ENCODE measurements at places on chromosomes 4 and X.
A peak's percentile ranks its signal among the peaks of the same experiment; 100 is the strongest.

- DNase-seq = no peak
Measured at GRCh38 chr4:38482696-38483095, 181.3 kb upstream of the KLF3 start.

GRCh38 chr4:77599378-77599777, 6.2 kb upstream of the CXCL13 start:
- no peak for DNase-seq

- no peak for DNase-seq
Measured at GRCh38 chrX:9884031-9884779, 83.0 kb upstream of the CLDN34 start.

DNA sequence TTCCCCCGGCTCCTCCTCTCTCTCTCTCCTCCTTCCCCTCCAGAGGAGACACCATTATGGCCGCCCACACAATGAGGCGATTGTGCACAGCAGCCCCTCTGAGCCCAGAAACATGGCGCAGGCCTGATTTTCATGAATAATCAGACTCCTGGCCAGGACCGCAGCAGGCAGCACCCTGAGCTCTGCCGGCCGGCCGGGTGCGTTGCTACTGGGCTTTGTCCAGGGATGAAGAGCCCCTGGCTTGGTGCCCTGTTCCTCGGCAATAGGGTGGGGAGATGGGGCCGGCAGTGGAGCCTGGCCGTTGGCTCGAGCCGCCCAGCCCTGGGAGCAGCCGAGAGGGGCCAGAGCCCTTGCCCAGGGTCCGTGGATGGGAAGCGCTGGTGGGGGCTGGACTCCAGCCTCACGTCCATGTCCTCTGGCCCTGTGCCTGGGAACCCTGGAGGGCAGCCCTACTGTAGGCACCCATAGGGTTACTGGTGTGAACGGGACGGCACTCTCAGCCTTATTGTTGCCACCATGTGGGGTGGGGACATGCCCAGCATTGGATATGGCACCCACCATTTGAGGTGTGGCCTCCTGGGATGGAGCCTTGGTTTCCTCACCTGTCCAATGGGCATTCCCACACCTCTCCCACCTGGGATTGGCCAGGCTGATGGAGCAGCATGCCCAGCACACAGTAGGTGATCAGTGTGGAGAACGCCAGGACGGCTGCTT, 103.0 kb downstream of the SORCS2 start:
- DNase-seq = no peak

GRCh38 chrX:46444011-46444410, 101.2 kb downstream of the ZNF674 start:
- DNase-seq = no peak

DNA sequence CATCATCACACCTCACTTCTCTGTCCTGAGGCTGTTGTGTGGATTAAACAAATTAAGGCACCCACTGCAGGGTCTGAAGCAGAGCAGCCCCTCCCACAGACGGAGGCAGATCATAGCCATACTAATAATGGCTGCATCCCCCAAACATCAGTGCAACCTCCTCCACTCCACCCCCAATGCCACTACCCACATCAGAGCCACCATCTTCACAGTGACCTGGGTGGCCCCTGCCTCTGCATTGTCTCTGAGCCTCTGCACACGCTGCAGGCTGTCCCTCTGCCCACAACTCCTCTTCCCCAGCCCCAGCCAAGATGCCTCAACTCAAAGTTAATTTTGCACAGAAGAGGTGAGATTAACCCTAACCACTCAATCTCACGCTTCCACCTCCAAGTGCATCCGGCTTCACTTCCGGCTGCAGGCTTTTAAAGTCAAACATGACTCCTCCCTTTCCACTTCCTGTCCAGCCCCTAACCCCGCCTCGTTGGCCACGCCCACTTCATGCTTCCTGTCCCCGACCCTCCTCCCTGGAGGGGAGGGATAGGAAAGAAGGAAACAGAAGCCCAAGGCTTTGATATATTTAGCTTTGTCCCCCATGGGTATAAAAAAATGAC, 22.7 kb downstream of the JAKMIP1 start:
- peak; percentile 36 for DNase-seq

- no peak for DNase-seq
Measured at GRCh38 chr4:79982601-79983322, 90.3 kb downstream of the ANTXR2 start.

- no peak for DNase-seq
Measured at GRCh38 chrX:148067285-148067684, 86.1 kb downstream of the FMR1NB start.

- no peak for DNase-seq
Measured at GRCh38 chrX:30283456-30284200, 25.6 kb downstream of the NR0B1 start.

GRCh38 chrX:103919270-103919637, 43.2 kb upstream of the TMSB15B start:
- DNase-seq = peak; percentile 11

DNA sequence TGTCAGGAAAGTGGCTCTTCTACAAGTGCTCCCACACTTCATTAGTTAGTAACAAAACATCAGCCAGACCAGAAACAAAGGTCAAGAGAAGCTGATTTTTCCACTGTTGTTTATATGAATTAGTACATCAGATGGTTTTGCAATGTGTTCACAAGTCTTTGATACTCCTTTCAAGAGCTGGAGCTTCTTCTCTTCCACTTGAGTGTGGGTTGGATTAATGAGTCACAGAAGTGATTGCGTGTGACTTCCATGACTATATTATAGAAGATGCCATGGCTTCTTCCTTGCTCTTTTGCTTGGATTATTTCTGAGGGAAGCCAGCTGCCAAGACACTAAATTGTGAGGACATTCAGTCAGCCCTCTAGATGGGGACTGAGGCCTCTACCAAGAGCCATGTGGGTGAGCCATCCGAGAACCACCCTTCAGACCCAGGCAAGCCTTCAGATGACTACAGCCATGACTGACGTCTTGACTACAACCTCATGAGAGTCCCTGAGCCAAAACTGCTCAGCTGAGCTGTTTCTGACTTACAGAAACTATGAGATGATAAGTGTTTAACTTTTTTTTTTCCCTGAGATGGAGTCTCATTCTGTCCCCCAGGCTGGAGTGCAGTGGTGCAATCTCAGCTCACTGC, 18.1 kb downstream of the SOWAHB start:
- no peak for DNase-seq

DNA sequence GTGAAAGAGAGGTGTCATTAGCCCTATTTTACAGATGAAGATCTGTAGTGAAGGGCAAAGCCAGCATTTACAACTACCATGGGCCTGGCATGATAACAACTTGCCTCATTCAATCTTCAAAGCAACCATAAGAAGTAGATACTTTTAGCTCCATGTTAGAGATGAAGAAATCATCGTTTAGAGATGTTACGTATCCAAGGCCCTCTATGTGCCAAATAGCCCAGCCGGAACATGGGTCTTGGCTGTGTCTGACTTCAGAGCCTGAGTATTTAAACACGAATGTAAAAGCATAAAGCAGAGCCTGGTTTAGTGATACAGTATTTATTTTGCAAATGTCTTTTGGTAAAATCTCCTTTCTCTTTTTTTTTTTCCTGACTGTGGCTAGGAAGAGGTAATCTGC, 197.1 kb downstream of the RASL11B start:
- no peak for DNase-seq

GRCh38 chrX:47991263-47992094, 12.3 kb downstream of the ZNF182 start:
- DNase-seq = no peak

- no peak for DNase-seq
Measured at GRCh38 chr4:1978741-1979476, 29.9 kb downstream of the NELFA start.

DNA sequence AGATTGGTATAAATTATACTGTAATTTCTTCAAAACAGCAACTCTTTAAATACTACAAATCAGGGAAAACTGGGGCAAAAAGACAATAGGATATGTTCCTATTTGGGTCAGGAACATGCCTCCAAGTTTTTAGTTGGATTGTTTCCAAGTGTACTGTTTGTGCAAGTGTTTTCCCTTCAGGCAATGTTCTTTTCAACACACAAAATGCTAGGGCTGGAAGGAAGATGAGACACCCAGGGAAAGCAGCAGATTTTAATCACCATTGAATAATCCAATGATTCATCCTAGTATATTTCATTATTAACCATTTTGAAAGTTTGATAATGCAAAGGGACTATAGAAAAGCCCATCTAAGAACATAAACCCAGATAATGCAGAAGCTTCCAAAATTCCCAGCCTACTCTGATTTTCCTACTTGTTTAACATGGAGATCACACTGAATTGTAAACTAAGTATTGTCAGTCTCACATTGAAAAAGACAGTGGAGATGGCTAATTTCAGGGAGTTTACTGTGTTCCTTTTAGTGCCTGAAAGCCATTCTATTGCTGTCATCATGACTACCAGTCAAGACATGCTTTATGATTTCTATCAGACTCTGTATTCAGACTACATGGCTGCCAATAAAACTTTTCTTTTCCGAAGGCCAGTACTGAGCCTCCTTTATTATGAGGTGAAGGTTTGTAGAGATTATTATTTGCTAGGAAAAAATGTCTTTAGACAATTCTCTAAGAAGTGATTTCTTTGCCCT, 38.6 kb downstream of the COL4A6 start:
- no peak for DNase-seq

- DNase-seq = no peak
Measured at GRCh38 chr4:3810111-3810680, 44.0 kb downstream of the ADRA2C start.

DNA sequence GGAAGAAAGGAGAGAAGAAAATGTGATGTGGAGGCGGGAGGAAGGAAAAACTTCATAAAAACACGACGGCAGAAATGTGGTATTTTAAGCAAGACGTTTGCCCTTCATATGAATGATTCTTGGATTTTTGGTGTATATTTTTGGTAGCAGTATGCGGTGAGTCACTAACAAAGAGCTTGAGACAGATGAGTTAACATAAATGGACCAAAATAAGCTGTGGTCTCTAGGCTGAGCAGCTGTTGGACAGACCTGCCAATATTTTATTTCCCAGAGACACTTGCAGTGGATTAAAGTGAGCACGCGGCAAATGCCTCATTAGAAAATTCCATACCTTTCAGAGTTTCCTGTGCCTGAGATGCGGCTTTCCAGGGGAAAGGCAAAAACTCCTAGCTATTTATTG, 43.1 kb upstream of the RPS6KA3 start:
- no peak for DNase-seq

DNA sequence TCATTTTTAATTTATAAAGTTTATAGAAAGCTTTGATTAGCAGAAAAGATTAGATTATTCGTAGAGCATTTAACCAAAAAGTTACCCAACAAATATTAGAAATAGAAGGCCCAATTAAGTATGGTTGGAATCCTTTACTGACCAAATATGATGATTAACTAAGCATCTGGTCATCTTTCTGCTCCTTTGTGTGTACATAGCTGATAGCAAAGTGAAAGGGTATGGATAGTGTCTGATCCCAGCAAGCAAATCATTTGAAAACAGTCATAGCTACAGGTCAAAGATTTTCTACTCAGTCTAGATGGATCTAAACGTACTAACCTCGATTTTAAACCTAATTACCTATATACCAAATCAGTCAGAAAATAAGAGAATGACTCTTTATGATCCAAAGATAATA, 7.3 kb upstream of the MAB21L2 start:
- DNase-seq = no peak

- DNase-seq = no peak
Measured at GRCh38 chr4:18227880-18228279, 206.3 kb upstream of the LCORL start.

DNA sequence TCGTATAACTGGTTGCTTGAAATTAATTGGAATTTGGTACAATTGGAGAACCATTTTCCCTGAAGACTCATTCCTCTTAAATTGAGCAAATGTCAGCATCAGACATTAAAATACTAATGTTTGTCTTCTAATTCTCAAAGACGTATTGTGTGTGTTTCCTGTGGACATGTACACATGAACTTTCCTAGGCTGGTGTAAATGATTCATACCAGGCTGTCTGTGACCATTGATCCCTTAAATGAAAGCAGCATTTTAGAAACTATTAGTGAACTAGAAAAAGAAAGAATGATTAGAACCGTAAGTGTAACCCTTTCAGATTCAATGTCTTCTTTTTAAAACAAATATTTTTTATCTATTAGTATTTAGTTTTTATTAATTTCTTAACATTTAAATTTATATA, 332.9 kb downstream of the PPP3CA start:
- no peak for DNase-seq

GRCh38 chr4:135065366-135065765, 863.8 kb upstream of the PABPC4L start:
- no peak for DNase-seq

DNA sequence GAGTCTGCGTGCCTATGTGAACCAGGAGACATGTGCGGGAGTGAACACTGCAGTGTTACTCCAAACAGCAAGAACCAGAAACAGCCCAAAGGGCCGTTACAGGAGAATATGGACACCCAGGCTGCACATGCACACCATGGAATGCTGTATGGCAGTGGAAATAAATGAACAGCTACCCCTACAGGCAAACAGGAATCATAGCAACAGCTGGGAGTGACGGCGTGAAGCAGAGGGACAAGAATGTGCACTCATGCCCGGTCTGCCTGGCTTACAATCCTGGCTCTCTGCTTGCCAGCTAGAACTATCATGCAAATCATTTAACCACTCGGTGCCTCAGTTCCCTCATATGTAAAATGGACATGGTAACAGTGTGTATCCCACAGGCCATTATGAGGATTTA, 16.6 kb downstream of the GPKOW start:
- no peak for DNase-seq

- no peak for DNase-seq
Measured at GRCh38 chr4:23922541-23923111, 32.8 kb upstream of the PPARGC1A start.

DNA sequence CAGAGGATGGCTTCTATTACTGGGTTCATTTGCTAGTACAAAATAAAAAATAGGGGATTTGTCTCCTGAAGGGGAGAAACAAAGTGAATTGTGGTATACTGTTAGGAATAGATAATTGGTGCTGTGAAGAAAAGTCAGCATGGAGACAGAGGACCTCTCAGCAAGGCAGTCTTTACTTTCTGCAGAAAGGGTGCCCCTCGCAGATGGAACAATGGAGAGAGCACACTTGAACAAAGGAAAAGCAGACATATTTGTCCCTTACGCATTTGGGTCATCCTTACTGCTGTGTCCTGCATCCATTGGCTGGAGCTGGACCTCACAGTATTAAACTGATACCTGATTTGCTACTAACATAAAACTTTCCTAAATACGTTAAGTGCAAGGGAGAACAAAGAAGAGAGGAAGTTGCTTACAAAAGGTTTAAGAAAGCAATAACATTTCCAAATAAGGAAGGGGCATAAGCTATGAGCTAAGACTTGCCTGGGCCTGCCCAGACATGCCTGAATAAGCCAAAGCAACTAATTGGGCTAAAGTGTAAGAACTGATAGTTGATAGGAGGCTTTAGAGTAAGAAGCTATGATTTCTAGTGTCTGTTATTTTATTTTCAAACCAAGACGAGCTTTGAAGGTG, 83.8 kb downstream of the CCKAR start:
- DNase-seq = no peak

GRCh38 chr4:45280121-45280520, 553.8 kb upstream of the GNPDA2 start:
- DNase-seq = no peak

- DNase-seq = no peak
Measured at GRCh38 chr4:120418146-120418545, 351.5 kb upstream of the MAD2L1 start.

GRCh38 chrX:55709735-55710134, 7.8 kb upstream of the RRAGB start:
- DNase-seq = no peak
